ENCODE measurements at places on chromosomes 12 and 14. TPM values are rescaled to one million over a fixed set of nuclear protein-coding genes. Genes with fewer than 3 reads are reported as not detected.

Gene IFNG-AS1
- not detected for total RNA-seq

Gene LRFN5
- total RNA-seq, result 5.4 TPM

Gene FLRT2
- 6.9 TPM for total RNA-seq

Gene SNX6
- 71.1 TPM for total RNA-seq

DNA sequence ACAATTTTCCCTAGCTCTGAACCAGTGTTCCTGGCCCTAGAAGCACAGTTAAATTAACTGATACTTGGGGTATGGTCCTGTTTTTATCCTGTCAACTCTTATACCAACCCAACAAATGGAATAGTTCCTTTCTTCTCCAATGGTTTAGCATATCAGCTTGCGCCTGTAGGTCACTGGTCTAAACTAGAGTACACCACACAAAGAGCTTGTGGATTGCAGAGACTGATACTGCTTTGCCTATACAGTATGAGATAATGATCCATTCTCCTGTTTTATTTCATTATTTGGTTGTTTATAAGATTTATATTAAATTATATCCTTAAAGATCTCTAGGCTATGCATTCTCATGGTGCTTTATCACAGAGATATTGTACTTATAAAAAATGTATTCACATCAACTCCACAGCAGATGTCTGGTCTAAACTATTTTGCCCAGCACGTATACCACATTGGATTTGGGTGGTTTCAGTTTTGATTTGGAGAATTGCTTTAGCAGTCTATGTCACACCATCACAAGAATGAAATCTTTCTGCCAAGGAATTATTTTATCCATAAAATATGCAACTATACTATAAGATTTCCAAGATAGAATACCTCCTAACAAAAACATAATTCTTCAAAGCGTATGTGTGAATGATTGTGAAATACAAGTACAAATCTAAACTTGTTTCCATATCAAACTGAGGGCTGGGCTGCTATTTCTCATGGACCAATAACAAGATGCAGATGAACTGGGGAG, 142.1 kb downstream of the SLC16A7 start:
- no peaks in the 10 kb centered on the region for H3K4me1 ChIP-seq
- no peak overlapping the region for H3K27ac ChIP-seq
- DNase-seq, result no peak
- H3K27me3 ChIP-seq, result no peaks in the 10 kb centered on the region
- no peaks in the 10 kb centered on the region for H3K36me3 ChIP-seq

DNA sequence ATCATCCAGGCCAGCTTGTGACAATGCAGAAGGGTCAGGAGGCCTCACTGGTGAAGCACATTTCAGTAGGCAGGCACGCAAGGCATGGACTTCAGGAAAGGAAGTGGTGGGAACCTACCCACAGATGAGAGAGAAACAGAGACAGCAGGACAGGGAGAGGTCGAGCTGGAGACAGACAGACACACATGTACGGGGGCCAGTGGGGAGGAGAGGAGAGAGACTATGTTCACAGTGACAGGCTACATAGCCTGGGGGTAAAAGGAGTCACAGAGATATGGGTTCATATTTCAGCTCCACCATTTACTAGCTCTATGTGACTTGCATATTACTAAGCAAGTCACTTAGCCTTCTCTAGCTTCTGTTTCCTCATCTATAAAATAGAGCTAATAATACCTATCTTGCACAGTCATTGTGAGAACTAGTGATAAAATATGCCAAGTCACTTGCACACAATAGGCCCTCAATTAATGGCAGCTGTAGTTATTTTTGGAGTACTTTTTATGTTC, 91.1 kb upstream of the FUT8 start:
- no peaks in the 10 kb centered on the region for H3K27me3 ChIP-seq
- H3K36me3 ChIP-seq, result no peaks in the 10 kb centered on the region

- peak overlapping the region; percentile 71 for H3K4me3 ChIP-seq
- no peaks in the 10 kb centered on the region for H3K27me3 ChIP-seq
- no peak overlapping the region for H3K27ac ChIP-seq
- no peaks in the 10 kb centered on the region for H3K4me1 ChIP-seq
- peak; percentile 77 for DNase-seq
- H3K36me3 ChIP-seq, result peaks cover 18% of the 10 kb centered on the region
Measured at GRCh38 chr12:24902511-24903328, 46.2 kb downstream of the BCAT1 start.

All from H1 (cell line).